ENCODE measurements at places on chromosomes 7 and 10. TPM values are rescaled to one million over a fixed set of nuclear protein-coding genes. Genes with fewer than 3 reads are reported as not detected.

Gene IFIT2
- 9.5 TPM for total RNA-seq

Gene RPEL1
- total RNA-seq = not detected

Gene TMEM106B
- 79.7 TPM for total RNA-seq

Gene GPR26
- total RNA-seq = not detected

Gene BRAF
- total RNA-seq = 24.9 TPM

Gene MSMB
- not detected for total RNA-seq

Gene GALNT17
- total RNA-seq = 0.13 TPM

Gene CTAGE8
- not detected for total RNA-seq

Gene CLDN4
- 0.26 TPM for total RNA-seq

Gene TACC2
- 8.8 TPM for total RNA-seq

Gene CALHM2
- total RNA-seq = 22.6 TPM

Data from smooth muscle cell of the pulmonary artery (primary cell).